Amniotic stem cell (primary cell): ENCODE measurements at places on chromosomes 16 and 17.

GRCh38 chr16:83856792-83857191 is 42.1 kb upstream of the MLYCD start:
- DNase-seq, result no peak

GRCh38 chr17:68048996-68049395 is 13.5 kb downstream of the KPNA2 start:
- DNase-seq, result no peak

GRCh38 chr16:72443809-72444208 is 271.9 kb upstream of the PMFBP1 start:
- DNase-seq, result no peak

DNA sequence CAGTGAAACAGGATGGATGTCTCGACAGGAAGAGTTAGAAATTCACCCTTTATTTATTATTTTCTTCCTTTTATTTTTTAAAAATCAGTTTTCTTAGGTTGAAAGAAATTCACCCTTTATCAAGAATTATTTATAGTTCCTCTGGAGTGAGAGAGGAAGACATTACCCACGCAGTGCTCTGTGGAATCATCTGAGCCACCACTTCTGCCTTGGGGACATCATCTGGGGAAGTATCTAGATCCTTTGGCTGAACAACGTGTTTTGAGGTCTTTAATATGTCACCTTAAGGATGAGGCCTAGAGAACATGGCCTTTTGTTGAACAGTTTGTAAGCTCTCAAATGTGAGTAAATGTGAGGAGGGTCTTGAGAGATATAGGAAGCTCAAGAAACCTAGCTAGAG is 183.3 kb downstream of the UTP18 start:
- no peak for DNase-seq

- DNase-seq, result no peak
These were observed 8.4 kb upstream of the DPEP3 start for GRCh38 chr16:67988675-67989074.

- DNase-seq, result no peak
These were observed 14.1 kb downstream of the TP53 start for GRCh38 chr17:7673239-7673638.

DNA sequence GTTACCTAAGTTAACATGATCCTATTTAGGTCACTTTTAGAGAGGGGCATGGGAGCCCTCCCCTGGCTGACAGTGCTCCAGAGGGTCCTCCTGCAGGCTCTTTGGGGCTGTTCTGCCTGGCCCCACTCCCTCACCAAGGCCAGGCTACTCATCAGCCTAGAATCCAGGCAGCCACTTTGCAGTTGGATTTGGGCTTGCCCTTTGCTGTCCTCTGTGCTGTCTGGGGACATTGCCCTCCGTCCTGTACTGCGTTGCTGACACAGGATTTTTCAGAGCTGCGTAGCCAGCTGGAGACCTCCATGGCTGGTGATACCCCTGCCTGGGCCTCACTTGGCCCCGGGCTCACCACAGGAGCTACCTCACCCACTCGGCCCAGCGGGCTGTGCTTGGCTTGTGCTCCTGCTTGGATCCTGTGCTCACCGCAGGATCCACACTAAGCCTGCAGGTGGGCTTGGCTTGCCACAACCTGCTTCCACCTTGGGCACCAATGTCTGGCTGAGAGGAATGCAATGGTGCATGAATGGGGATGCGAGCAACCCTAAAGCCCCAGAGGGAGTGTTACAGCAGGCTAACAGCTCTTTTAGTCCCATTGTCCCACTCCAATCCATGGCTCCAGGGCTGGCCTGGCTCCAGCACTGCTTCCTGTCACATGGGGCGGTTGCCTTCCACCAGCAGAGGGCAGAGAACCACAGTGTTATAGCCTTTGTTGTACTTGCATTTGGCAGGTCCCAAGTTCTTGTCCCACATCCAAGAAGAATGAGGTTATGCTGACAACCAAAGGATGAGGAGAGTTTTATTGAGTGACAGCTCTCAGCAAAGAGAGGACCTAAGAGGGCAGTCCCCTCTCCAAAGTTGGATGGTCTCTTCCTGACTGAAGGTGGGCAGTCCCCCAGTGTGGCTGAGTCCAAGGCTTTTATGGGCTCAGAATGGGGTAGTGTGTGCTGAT is 21.5 kb downstream of the CCL4 start:
- no peak for DNase-seq
